ENCODE measurements at places on chromosomes 3 and 15.

GRCh38 chr3:160100610-160101009, 112.0 kb downstream of the IL12A start:
- no peak for DNase-seq

DNA sequence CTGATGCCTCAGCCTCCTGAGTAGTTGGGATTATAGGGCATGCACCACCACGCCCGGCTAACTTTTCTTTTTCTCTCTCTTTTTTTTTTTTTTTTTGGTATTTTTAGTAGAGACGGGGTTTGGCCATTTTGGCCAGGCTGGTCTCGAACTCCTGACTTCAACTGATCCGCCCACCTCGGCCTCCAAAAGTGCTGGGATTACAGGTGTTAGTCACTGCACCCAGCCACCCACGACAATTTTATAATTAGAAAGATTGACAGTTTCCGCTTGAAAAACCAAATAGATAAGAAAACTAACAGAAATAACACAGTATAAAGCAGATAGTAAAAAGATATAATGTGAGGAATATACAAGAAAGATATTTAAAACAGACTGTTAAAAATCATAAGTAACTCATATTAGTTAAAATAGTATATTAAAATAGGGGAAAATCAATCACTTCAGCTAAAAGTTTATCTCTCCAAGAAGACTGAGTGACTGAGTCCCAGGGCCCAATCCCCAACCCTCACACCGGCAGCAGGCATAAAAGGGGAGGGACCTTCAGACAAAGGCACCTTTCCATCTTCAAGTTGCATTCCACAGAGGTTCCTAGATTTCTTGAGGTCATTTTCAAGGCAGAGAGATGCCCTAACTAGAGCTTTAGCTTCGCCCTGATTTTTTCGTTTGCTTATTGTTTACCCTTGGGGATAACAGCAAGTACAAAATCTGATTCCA, 1.4 kb upstream of the WHAMM start:
- DNase-seq: no peak

GRCh38 chr3:49134471-49135265, 1.8 kb upstream of the LAMB2 start:
- no peak for DNase-seq

DNA sequence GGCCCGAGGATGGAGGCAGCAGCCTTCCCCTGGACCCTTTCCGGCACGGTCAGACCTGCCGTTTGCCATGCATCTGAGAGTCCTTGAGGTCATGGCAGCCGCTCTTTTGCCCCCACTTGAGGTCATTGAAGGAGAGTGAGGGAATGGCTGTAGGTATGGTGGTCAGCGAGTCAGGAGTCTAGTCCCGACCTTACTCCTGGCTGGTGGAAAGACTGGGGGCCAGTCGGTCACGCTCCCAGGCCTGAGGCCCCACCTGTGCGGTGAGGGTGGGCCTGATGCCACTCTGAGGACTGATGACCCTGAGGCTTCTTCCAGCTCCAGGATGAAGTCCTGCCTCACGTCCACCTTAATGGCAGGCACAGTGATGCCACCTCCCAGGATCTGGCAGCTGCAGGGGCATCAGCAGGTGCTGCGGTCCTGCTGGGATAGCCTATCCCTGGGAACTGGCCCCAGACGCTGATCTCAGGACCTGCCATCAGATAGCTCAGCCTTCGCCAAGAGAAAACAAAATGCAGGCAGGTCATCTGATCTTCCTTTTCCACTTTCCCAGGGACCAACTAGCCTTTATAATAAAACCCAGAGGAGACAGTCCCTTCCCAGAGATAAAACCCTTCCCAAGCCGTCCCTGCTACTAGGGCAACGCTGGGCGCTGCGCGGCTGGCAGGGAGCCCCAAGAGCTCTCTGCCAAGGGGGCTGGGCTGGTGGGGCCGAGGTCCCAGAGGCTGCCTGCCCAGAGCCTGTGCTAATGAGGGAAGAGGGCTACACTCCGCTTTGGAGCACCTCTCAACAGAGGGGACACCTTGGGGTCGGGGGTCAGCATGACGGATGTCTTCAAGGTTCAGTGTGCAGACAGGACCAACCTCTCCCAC, 42.2 kb downstream of the TM2D3 start:
- DNase-seq: no peak

- no peak for DNase-seq
Observed at GRCh38 chr3:77648664-77649063, 608.8 kb downstream of the ROBO2 start.

GRCh38 chr3:159739969-159740368, 248.7 kb upstream of the IL12A start:
- no peak for DNase-seq

DNA sequence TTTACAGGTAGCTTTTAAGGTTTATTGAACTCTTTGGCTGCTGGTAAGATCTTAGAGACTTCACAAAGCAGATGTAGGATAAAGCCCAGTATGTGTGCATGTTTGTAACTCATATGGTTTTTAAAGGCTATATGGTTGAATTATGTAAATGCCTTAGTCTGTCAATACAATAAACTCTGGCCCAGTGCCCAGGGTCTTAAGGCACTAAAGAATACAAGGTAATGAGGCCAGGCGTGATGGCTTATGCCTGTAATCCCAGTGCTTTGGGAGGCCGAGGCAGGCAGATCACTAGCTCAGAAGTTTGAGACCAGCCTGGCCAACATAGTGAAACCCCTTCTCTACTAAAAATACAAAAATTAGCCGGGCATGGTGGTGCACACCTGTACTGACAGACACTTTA, 170.3 kb upstream of the CGNL1 start:
- no peak for DNase-seq
